ENCODE measurements at places on chromosomes 13 and 19.

DNA sequence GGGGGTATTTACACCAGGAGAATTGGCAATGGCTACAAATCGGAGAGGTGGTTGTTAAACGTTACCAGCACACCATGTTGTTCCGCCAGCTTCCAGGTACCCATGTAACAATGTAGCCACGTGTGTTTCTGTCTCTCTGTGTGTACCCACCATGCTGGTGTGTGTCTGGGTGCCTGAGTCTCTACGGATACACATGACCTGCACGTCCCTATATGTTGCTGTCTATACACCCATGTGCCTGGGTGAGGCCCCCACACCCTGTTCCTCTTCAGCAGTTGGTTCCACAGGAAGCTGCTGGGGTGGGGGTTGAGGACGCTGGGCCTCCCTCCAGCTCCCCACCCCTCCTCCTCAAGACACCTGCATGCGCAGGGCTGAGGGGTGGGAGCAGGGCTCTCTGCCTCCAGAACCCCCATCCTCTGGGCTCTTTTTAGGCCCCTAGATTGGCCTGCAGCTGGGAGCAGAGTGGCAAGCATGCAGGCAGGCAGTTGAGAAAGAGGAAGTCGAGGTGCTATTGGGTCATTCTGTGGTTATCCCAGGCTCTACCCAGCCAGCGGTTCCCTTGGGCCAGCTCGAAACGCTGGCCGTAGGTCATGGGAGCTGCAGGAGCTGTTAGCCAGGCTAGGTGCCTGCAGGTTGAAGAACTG is at the start of gene ARHGEF18:
ARHGEF18 (plus strand) TSS at position 351 of the 644 bp plus-strand sequence. CDS start 13,954 bp downstream, outside the sequence.
- DNase-seq = peak; percentile 62

- no peak for DNase-seq
Observed at GRCh38 chr13:46603165-46603603, 50.2 kb downstream of the LRCH1 start.

DNA sequence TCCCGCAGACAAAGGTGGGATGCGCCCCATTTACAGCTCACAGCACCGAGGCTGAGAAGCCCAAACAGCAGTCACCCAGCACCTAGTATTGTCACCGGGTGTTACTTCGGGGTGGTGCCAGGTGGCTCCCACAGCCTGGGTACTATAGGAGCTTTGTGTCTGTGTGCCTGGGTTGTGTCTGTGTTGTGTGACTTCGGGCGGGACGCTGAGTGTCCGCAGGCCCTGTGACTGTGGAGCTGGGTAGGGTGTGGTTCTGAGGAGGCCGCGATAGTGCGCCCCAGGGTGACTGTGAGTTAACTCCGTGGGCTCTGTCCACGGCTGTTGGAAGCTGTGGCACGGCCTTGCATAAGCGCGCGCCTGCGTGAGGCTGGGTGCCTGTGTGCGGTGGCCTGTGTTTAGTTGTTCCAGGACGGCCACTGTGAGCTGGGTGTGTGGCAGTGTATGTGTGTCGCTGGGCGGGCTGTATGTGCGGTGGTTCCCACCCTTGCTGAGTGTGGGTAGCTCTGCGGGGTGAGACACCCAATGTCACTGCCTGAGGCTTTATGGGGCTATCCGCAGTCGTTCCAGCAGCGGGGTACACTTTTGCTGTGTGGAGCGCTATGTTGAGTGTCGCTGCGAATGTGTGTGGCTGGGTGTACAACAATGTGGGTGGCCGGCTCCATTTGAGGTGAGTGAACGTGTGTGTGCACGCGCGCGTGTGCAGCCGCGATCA is 559 bp upstream of the SSBP4 start:
- DNase-seq = no peak

GRCh38 chr19:18594096-18594823 is 5.7 kb downstream of the REX1BD start:
- DNase-seq = peak; percentile 69
